ENCODE measurements at places on chromosomes 5 and 9.

- no peak for DNase-seq
Measured at GRCh38 chr9:97763874-97764273, 66.7 kb upstream of the XPA start.

- no peak for DNase-seq
Measured at GRCh38 chr9:93297659-93298497, 113.9 kb downstream of the WNK2 start.

DNA sequence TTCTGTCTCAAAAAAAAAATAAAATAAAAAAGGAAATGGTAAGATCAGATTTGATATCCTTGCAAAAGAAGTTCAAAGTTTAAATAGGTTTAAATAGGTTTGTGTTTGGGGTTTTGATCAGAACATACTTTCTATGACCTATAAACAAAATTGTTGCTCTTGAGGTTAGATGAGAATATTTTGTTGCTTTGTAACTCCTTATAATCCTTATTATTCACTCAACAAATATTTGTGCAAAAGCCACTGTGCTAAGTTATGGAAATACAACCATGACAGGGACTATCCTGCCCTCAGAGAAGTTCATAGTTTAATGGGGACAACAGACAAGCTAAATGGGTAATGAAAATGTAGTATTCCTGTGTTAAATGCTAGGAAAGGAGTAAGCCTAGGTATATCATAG lies 71.5 kb downstream of the INVS start:
- no peak for DNase-seq

GRCh38 chr9:97243606-97244005 lies 63.9 kb upstream of the CCDC180 start:
- DNase-seq: no peak

DNA sequence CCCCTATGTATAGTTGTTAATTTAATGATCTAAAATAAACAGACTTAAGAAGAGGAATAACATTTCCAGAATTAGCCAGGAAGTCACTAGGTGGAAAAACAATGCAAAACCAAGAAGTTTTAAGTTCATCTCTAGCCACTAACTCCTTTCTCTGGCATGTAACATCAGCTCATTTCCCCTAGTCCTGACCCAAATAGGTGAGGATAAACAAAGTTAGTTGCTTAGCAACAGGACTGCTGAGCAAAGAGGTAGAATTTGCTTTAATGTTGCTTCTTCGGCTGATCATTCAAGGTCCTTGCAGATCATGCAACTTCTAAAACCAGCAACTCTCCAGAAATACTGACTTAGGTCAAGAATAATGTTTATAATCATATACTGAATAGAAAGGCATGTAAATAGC lies 675.8 kb downstream of the CETN3 start:
- no peak for DNase-seq

DNA sequence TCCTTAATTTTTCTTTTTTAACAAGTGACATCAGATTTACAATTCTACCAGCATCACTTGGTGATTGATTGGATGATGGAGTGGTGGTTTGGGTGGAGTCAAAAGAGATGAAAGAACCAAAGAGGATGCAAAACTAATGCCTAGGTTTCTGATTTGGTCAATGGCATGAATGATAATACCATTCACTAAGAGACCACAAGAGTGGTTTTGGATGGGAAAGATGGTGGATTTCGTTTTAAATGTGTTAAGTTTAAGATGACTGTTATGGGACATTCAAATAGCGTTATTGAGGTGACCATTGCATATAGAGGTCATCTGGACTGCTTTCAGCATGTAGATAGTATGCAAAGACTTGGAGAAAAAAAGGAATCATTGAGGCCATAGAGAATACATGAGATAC lies 3.6 kb downstream of the SMC5 start:
- no peak for DNase-seq

DNA sequence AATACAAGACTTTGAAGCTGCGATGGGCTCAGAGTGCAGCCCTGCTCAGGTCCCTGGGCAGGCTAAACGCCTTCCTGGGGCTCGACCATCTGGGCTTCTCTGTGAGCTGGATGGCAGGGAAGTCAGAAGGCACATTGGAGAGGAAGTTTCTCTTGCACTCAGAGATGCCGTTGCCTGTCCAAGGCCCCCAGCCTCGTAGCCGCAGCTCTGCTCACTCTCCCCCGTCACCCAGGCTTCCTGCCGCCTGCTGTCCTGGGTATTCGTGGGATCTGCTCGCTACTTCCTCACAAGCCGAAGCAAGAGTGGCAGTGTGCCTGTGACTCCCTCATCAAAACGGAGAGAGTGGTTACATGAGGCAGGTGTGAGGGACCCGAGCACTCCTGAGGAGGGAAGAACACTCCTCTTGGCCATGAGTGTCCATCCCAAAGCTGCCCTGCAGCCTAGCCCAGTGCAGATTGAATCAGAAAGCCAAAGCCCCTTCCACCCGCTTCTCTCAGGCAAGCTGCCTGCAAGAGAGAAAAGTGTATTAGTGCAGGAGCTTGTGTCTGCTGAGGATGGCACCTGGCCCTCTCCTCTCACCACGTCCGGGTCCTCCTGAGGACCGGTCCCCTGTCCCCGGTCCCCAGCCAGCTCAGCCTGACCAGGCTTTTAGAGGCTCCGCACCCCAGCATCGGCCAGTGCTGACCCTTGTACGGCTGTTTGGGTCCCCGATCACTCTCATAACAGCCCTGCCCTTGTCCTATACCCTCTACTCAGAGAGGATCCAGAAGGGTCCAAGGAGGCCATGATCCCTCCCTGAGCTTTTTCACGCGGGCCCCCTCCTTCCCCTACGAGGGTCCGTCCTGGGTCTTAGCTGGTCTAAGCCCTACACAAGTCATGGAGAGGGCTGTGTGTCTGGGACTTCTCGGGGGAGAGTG lies 7.3 kb downstream of the FCN2 start:
- DNase-seq: no peak

GRCh38 chr5:40909723-40910122 lies 426 bp downstream of the C7 start:
- DNase-seq: no peak

DNA sequence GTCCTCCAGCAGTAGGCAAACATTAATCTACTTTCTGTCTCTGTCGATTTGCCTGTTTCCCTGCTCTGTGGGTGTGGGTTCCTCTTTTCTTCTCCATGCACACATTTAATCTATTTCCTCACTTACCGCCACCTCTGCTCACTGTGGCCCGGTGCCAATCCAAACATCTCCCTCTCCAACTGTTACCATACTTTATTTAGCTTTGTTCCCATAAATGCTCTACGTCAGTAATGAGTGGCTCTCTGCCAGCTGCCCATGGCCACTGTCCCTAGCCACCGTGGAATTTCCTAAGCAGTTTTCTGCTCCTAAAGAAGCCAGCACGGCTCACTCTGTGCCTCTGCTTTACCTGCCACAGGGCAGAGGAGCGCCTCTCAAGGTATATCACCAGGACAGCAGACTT lies 19.5 kb upstream of the GOLPH3 start:
- no peak for DNase-seq

- DNase-seq: no peak
Measured at GRCh38 chr5:73369278-73369677, 79.3 kb downstream of the FOXD1 start.

- DNase-seq: no peak
Measured at GRCh38 chr5:92800365-92800764, 780.7 kb downstream of the NR2F1-AS1 start.

GRCh38 chr5:10892147-10892910 lies 131.3 kb upstream of the DAP start:
- DNase-seq: no peak

- no peak for DNase-seq
Measured at GRCh38 chr9:12915366-12915954, 140.6 kb downstream of the LURAP1L start.

GRCh38 chr9:35103660-35104191 lies 795 bp upstream of the STOML2 start:
- DNase-seq: no peak

DNA sequence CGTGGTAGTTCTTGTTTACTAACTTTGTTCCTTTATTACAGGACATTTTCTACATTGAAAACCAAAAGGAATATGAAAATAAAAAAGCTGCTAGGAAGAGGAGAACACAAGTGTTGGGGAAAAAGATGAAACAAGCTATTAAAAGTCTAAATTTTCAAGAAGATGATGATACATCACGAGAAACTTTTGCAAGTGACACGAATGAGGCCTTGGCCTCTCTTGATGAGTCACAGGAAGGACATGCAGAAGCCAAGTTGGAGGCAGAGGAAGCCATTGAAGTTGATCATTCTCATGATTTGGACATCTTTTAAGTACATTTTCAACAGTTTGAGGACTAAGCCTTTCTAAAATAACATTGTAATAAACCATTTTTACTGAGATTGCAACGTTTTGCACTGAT lies 23.8 kb downstream of the PHAX start:
- DNase-seq: no peak

- DNase-seq: no peak
Measured at GRCh38 chr5:111810112-111810511, 53.1 kb upstream of the NREP start.

DNA sequence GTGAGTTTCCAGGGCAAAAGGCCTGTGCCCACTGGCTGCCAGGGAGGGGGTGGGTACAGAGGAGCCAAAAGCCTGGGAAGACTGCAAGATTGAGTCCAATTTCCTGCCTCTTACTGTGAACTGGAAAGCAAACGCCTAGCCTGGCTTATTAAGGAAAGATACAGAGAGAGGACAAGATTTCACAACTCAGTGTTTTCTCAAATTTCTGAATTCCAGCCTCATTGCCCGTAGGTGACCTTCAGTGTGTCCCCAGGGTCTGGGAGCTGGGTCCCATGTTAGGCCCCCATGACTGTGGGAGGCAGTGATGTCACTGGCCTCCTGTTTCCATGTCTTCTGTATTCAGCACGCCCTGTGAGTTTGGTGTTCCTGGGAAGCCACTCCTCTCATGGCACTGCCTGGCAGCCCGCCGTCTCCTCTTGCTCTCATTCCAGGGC lies 60.6 kb upstream of the PTPN3 start:
- no peak for DNase-seq

GRCh38 chr9:78296201-78296892 lies 578 bp upstream of the PSAT1 start:
- no peak for DNase-seq

GRCh38 chr5:160036243-160036642 lies 27.3 kb downstream of the TTC1 start:
- DNase-seq: no peak

DNA sequence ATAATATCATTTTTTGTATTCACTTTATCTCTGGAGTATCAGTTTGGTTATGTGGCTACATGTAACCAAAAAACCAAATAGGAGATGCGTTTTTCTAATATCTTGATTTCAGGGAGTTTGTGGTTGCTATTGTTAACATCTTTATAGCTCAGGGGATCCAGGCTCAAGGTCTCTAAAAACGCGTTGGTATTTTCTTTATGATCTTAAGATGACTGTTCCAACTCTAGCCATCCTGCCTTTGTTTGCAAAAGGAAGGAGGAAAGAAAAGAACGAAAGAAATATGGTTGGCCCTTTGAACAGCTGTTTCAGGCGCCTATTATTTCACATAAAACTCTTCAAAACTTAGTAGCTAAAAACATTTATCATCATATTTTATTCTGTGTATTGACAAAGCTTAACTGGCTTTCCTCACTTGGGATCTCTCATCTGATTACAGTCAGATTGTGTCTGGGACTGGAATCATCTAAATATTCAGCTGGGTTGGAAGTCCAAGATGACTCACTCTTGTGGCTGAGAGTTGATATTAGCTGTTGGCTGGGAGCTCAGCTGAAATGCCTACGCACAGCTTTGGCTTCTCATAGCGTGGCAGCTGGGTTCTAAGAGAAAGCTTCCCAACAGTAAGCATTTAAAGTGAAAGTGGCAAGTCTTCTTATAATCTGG lies 60.1 kb downstream of the FAM174A start:
- DNase-seq: no peak

GRCh38 chr5:176540956-176541337 lies 3.7 kb upstream of the RNF44 start:
- no peak for DNase-seq

DNA sequence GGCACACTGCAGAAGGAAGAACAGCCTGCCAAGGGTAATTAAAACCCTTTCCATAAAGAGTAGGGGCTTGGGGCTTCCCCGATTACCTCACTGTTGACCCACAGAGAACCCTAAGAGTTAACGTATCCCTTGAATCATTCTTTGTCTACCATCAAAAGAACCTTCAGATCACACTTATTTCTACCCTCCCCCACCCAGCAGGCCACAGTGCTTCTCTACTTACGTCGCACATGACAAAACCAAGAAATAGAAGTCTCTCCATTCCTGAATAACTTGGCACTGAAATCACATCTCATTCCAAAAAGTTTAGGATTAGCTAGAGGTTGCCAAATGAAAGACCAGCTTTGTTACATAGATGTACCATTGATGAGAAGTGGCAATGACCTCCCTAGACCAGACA lies 268.7 kb upstream of the GAS1 start:
- DNase-seq: no peak

DNA sequence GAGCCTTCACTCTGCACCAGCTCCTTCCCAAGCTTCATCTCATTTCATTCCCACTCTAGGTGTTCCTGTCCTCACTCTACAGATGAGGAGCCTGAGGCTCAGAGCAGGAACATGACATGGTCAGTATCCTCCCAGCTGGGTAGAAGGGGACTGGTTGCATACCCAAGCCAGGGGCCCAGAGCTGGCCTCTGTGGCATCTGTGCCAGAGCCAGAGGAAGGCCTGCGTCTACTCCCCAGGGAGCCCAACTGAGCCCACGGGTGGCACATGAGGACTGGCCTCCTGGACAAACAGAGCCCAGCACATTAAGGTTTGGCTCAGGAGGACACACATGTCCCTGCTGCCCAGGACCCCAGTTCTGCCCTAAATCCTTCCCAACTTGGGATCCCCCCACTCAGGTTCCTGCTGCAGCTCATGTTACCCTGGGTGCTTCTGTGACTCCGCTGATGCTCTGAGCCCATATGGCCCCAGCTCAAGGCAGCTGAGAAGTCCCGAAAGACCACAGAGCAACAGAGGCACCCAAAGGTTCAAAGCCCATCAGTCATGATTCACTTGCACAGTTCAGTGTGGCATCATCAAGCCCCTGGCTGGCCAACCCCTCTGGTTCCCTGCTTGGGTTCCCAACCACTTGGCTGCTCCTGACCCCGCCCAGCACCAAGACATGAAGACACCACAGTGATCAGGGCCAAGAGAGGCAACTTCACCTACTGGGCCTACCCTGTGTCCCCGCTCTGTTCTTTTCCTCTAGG lies 8.5 kb upstream of the NEURL1B start:
- no peak for DNase-seq

DNA sequence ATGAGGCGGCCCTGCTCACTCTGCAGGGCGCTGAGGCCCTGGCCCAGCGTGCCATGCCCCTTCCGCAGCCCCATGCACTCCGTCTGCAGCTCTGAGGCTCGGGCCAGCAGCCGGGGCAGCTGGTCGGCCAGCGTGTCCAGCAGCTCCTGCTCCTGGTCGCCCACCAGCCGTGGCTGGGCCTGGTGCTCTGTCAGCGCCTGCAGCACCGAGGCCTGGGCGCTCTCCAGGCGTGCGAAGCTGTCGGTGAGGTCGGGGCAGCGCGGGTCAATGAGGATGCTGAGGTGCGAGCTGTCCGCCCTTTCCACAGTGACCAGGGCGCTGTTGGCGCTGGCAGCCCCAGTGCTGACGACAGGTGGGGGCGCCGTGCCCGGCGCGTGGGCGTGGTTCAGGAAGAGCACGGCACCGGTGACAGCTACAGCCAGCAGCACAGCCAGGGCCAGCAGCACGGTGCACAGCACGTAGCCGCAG lies 9.4 kb downstream of the FIBCD1 start:
- DNase-seq: no peak
